ENCODE measurements at places on chromosomes 7 and 10. TPM values are rescaled to one million over a fixed set of nuclear protein-coding genes. Genes with fewer than 3 reads are reported as not detected.

CFAP69 gene
- 9.2 TPM for polyA plus RNA-seq

EPHB6 gene
- 10.4 TPM for polyA plus RNA-seq

GIMAP7 gene
- polyA plus RNA-seq, result 36.0 TPM

PKD2L1 gene
- 0.17 TPM for polyA plus RNA-seq

GNA12 gene
- 16.5 TPM for polyA plus RNA-seq

TMEM72 gene
- 127 TPM for polyA plus RNA-seq

OR2AE1 gene
- not detected for polyA plus RNA-seq

PPP1R3C gene
- polyA plus RNA-seq, result 13.6 TPM

ELAPOR2 gene
- 2.9 TPM for polyA plus RNA-seq

HELLS gene
- 1.6 TPM for polyA plus RNA-seq

CUBN gene
- polyA plus RNA-seq, result 31.6 TPM

CPVL gene
- polyA plus RNA-seq, result 104 TPM

FLNC gene
- polyA plus RNA-seq, result 2.8 TPM

SPDYE5 gene
- polyA plus RNA-seq, result not detected

SCIN gene
- 62.8 TPM for polyA plus RNA-seq

AKR1C1 gene
- 81.3 TPM for polyA plus RNA-seq

DRGX gene
- polyA plus RNA-seq, result not detected

ADAMTS14 gene
- not detected for polyA plus RNA-seq

PARG gene
- 7.8 TPM for polyA plus RNA-seq

LIPJ gene
- not detected for polyA plus RNA-seq

ELN gene
- 14.9 TPM for polyA plus RNA-seq

ING3 gene
- 5.2 TPM for polyA plus RNA-seq

Measured in kidney (tissue), 22 donors.